Calu3 (cell line): ENCODE measurements at places on chromosomes 2 and 18.

DNA sequence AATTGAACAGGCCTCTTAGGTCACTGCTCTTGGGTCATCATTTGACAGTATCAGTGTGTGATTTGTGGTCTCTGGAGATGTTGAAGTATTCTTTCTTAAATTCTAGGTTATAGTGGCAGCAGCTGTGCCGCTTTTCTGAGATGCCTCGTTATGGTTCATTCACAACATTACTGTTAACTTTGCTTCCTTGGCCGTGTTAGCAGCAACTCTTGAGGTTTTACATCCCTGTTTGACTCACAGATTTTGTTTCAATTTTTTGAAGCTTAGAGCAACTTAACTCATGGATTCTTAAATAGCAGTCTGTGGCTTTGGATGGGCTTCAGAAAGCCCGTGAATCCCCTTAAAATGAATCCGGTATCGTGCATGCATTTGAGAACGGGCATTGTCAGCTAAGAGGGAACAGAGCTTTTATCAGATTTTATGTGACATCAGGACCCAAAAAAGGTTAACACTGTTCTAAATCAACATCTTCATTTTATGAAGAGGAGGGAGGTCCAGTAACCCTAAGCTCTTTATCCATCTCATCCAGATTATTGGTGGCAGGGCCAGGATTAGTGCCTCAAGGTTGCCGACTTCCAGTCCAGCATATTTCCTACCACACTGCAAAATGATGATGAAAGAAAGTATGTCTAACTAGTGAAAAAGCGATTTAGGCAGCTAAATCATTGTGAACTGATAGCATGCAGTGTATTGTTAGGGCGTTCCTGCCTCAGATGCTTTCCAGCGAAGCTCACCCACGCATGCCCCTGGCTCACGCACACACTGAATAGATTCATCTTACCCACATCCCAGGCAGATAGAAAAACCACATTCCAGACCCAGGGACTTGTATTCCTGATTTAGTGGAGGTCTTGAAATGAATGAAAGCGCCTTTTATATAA, 5.1 kb downstream of the TRIB2 start:
- no peak for DNase-seq

GRCh38 chr2:212970132-212970531, 181.3 kb downstream of the IKZF2 start:
- DNase-seq = no peak

- DNase-seq = no peak
Observed at GRCh38 chr2:36088716-36089328, 266.8 kb upstream of the CRIM1 start.

GRCh38 chr2:215107216-215108056, 31.0 kb downstream of the ABCA12 start:
- DNase-seq = no peak

DNA sequence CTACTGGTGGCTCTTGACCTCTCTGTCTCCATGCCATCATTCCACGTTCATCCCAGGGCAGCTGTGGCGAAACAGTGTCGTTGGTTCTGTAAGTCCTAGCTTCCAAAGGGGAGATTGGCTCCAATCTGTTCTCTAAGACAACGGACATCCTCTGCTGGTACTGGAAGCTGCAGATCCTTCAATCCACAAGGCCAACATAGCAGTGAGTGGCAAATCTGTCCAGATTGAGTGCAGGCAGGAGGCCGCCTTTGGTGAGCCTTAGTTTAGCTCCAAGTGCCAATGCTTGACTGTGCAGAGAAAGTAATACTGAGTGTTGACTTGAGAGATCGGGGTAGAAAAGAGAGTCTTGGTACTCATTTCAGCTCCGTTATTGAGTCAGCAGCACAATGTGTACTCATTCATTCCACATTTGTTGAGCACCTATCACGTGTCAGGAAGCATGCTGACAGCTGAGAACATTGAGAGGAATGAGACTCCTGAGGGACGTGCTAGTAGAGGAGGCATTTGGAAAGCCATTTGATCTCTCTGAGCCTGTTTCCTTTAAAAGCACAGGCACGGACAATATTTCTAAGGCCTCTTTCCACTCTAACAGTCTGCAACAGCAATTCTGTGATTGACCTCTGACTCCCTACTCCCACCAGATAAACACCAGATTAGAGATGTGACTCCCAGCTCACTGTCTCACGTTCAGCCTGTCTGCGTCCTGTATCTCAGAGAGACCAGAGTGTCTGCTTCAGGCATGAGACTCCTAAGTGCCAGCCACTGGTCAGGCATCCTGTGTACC, 306.0 kb downstream of the CLIP4 start:
- DNase-seq = no peak

- DNase-seq = no peak
Observed at GRCh38 chr2:19225931-19226330, 132.5 kb downstream of the OSR1 start.

- DNase-seq = no peak
Observed at GRCh38 chr2:149744865-149745264, 157.3 kb upstream of the MMADHC start.

DNA sequence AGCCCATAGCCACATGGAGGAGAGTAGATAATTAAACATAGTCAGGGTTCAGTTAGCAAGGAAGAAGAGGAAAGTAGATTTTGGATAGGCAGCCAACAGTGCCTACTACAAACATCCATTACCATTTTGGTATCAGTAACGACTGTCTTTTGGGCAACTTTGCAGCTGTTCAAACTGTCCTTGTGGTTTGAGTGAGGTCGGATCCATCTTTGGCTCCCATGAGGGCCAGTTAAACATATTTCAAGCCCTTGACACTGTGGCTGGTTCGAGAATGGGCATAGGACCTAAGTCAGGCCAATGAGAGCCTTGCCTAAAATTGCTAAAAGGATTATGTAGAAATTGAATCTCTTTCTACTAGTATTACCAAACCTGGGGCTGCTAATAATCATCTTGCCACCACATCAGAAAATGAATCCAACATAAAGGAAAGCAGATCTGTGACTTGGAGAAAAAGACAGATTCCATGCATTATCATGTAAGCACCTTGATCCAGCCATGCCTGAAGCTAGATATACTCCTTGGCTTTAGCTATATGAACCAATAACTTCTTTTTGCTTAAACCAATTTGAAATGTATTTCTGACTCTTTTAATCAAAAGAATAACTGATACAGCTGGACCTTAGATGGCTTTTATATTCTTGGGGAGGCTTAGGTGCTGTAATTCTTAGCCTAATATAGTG, 75.0 kb upstream of the STAM2 start:
- DNase-seq = no peak

GRCh38 chr18:43650426-43650825, 373.1 kb upstream of the SYT4 start:
- DNase-seq = no peak

DNA sequence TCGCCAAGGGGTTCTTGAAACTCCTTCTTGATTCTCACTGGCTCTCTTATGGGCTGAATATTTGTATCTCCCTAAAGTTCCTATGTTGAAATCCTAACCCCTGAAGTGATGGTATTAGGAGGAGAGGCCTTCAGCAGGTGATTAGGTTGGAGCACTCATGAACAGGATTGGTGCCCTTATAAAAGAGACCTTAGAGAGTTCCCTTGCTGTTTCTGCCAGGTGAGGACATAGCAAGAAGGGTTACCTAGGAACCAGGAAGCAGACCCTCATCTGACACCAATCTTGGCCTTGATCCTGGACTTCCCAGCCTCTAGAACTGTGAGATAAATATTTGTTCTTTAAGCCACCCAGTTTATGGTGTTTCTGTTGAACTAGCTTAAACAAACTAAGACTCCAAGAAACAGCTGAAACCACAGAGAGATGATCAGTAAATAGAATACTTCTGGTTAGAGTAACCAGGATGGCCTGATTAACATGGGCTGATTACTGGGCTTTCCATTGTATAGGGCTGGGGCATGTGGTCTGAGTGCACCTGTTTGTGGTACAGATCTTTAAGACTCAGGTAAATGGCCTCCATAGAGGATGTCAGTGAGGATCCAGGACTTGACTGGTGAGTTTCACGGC, 7.7 kb upstream of the CDC42EP3 start:
- no peak for DNase-seq

- DNase-seq = no peak
Observed at GRCh38 chr2:47354848-47355204, 48.1 kb upstream of the MSH2 start.

DNA sequence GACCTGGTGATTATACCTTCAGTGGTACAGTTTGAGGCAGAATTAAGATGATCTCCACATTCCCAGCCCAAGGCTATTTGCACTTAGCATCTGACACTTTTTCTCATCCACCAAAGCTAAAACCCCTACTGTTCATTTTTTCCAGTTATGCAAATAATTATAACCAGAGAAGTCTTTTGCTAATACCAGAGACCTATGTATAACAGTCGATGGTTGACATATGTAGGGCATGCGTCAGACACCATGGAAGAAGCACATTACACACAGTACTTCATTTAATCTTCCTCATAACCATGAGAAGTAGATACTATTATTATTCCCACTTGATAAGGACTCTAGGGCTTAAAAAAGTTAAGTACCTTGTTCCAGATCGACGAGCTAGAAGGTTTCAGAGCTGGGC, 36.5 kb downstream of the AP1S3 start:
- DNase-seq = no peak

DNA sequence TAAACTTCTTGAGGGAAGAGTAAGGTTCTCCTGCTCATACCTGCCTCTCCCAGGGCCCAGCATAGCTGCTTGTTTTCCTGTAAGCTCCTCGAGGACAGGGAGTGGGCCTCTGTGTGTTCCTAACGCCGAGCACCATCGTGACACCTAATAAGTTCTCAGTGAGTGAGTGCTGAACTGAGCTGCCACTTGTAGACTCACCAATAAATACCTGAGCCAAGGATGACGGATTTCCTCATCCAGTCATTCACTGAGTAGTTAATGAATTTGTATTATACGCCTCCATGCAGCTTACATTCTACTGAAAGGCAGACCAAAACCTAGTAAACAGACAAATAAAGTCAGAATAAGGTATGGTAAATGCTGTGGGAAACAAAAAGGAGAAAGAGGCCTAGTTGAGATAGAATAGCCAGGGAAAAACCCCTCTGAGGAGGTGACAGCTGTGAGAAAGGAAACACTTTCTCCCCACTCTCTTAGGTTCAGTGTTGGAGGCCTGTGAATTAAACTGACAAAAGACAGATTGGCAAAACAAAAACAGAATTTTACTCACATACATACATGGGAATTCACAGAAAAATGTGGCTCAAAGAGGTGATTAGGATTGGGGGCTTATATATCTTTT, 138.6 kb downstream of the B3GNT2 start:
- no peak for DNase-seq

DNA sequence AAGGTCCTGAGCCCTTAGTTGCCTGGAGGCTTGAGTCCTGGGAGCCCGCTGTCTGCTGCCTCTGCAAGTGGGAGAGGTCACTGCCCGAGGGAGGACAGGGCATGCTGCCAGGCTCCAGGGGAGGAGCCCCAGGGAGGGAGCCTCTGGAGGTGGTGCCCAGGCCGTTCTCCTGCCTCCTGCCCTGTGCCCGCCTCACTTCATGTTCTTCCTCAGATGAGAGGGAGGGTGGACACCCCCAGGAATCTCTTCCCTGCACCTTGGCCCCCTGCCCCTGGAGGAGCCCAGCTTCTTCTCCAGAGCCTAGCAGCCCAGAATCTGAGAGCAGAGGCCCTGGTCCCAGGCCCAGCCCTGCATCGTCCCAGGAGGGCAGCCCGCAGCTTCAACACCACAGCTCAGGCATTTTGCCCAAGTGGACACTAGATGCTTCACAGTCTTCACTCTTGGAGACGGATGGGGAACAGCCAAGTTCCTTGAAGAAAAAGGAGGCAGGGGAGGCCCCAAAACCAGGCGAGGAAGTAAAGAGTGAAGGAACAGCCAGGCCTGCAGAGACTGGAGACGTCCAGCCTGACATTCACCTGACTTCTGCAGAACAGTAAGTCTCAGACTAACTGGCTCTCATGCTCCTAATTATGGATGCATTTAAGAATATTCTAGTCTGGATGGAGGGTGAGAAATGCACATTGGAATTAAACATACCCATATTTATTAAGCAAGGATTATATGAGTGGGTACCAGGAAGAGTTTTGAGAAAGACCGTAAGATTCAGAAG, 12.1 kb downstream of the PSD4 start:
- no peak for DNase-seq

GRCh38 chr18:42654556-42654955, 460.9 kb downstream of the RIT2 start:
- no peak for DNase-seq

DNA sequence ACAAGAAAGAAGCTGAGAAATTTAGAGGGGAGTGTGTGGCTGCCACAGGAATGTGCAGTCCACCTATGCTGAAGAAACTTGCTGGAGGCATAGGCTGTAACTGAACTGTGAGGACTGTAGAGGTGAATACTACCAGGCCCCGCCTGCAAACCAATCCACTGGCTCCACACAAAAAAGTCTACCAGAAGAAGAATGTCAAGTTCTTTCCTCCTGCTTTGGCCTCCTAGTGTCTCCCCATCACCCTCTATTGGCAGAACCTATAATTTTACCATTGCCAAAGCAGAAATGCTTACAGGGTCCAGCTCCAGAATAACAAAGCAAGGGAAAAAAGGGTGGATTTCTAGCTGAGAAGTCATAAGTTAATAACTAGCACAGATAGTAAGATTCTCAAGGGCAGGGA, 5.9 kb upstream of the ATP5MC3 start:
- DNase-seq = peak; percentile 2

DNA sequence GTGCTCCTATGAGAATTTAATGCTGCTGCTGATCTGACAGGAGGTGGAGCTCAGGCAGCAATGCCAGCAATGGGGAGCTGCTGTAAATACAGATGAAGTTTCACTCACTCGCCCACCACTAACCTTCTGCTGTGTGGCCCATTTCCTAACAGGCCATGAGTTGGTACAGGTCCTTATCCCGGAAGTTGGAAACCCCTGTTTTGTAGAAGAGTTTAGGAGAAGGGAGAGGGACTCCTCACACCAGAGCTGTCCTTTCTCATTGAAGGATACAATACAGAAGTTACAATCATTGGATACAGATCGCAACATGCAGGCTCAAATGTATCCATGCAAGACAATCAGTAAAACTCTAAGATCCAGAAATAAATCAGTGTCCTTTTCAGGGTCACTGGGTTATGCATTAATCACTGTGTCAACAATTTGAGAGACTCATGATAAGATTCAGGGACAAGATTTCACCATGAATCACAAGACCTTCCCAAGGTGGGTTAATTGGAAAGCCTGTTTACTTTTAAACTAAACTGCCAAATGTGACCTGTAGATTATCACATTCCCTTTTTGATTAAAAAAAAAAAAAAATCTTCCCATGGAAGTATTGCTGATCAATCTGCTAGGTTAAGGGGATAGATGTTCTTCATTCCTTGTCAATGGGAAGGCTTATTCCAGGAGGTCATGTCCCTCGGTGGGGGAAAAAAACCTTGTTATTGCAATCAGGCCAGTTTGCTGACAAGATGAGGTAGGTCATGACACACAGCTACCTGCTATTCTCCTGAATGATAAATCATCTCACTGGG, 97.2 kb downstream of the SP100 start:
- peak; percentile 11 for DNase-seq

DNA sequence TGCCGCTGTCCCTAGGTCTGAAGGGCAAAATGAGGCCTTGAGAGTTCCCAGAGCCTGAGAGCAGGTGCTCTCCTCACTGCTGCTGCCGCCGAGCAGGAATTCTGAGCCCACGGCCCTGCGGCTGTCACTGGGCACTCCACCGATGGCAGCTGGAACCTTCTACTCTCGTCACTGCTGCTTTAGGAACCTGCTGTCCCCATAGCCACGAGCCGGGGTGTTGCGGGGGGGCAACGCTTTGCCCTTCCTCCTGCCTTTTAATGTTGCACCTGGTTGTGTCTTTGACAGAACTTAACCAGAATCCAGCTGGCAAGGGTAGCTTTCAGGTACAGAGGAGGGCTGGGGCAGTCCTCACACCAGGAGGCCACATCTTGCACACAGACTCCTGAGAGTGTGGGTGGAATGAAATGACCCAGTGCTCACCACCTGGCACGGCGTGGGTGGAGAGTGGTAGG, 32.3 kb downstream of the NCK2 start:
- no peak for DNase-seq

- DNase-seq = peak; percentile 64
Observed at GRCh38 chr2:131104487-131105155, 515 bp upstream of the PLEKHB2 start.
